ENCODE measurements at places on chromosomes 3 and 15.

GRCh38 chr15:62546628-62547027 is 381.5 kb upstream of the C2CD4B start:
- DNase-seq = no peak

- no peak for DNase-seq
These were observed 16.3 kb downstream of the SEC11A start for GRCh38 chr15:84699538-84700191.

DNA sequence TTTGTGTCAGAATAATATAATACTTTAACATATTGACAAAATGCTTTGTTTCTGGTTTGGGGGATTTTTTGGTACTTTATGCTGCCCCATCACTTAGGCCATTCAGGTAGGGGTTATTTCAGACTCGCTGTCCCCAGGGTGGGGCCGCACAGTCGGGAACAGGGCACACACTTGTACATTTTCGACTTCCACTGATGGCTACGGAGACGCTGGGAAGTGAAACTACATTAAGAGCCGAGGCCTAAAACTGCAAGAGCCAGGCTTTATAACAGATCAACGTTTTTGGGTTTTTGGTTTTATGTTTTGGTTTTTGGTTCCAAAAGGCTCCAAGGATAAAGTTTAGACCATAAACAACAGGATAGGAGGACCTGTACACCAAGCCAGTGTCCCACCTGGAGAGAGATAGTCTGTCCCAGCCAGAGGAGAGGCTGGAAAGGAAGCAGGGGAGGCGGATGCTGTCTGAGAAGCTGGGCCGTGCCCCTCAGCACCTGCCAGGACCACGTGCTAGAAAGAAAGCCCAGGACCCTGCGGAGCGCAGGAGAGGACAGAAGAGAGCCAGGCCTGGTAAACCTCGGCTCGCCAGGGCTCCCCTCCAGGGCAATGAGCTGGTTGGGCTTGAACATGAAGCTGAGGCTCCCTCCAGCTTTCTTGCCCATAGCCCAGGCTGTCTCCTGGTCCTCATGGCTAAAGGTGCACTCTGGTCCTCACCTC is 111.7 kb downstream of the CHSY1 start:
- DNase-seq = no peak

DNA sequence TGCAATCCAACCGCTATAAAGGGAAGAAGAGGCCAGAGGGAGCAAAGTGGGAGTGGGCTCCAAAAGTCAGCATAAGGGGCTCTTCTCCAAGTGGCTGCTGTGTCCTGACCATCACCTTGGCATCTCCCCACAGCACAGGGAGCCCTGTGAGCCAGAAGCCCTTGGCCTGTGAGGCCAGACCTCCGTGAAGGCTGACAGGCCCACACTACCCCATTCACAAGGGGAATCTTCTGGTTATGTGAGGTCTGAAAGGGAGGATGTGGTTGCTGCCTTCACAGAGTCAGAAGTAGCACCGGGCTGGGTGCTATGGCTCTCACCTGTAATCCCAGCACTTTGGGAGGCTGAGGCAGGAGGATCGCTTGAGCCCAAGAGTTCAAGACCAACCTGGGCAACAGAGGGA is 2.6 kb upstream of the ULK3 start:
- no peak for DNase-seq

DNA sequence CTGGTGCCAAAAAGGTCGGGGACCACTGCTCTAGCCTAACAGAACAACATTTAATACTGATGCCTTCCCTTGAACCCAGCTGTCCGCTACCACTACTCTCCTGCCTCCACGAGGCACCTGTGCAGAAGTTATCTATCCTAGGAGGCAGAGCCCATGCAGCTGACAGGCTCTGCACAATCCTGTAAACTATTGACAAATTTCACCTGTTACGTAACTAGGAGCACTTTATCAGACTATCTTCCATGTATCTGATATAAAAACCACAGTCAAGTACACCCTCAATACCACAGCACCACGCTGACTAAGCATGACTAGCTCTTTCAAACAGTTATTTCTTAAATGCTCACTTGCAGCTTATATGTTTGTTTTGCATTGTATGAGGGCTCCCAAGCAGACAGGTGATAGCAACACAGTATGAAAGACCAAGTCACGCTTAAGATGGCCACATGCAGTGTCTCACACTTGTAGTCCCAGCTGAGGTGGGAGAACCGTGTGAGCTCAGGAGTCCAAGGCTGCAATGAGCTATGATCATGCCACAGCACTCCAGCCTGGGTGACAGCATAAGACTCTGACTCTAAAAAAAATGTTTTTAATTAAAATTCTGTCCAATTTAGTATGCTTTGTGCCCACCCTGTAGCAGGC is 4.5 kb upstream of the IL17RC start:
- DNase-seq = no peak
